Activated CD8-positive, alpha-beta T cell treated with anti-CD3 and anti-CD28 coated beads for 36 hours (primary cell): ENCODE measurements at places on chromosomes 1 and 21. TPM values are rescaled to one million over a fixed set of nuclear protein-coding genes. Genes with fewer than 3 reads are reported as not detected.

DNA sequence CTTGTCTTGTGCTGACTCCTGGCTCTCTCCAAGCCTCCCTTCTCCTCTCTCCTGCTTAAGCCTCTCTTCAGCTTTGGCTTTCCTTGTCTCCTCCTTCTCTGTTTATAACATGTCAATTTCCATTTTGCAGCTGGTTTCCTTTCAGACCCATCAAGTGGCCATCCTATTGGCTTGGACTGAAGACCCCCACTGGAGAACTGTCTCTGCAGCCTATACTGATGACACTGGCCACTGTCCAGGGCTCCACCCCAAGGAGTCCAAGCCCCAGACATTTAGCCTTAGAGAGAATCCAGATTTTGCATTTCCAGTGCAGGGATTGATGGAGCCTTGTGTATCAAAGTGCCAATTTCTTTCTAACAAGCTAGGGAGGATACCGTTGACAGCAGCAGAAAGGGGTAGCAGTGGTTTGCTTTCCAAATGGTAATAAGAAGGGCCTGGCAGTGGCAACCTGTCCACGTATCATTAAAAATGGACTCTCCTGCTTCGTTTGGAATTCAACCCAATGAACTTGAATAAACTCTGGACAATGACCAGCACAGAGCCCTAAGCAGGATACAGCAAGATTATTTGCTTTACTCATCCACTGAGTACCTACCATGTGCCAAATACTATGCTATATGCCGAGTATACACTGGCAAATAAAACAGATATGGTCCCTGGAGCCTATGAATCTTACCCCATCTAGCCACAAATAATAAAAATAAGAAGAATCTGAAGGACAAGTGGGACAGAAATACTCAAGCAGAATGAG is 6.5 kb downstream of the OVAAL start:
- DNase-seq = no peak

DNA sequence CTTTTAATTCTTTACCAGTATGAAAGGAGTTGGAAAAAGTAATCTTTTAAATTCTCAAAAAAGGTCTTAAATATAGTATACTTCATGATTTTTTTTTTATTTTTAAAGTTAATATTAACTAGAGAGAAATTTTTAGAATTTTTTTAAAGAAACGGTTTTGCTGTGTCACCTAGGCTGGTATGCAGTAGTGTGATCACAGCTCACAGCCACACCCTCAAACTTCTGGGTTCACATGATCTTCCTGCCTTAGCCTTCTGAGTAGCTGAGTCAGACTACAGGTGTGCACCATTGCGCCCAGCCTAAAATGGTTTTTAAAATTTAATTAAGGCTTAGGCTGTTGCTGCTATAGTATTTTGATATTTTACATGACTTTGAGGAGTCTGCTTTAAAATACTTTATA is 52.4 kb downstream of the TLCD4 start:
- DNase-seq = no peak

- DNase-seq = no peak
These were observed 3.9 kb upstream of the AIRE start for GRCh38 chr21:44281801-44282200.

DNA sequence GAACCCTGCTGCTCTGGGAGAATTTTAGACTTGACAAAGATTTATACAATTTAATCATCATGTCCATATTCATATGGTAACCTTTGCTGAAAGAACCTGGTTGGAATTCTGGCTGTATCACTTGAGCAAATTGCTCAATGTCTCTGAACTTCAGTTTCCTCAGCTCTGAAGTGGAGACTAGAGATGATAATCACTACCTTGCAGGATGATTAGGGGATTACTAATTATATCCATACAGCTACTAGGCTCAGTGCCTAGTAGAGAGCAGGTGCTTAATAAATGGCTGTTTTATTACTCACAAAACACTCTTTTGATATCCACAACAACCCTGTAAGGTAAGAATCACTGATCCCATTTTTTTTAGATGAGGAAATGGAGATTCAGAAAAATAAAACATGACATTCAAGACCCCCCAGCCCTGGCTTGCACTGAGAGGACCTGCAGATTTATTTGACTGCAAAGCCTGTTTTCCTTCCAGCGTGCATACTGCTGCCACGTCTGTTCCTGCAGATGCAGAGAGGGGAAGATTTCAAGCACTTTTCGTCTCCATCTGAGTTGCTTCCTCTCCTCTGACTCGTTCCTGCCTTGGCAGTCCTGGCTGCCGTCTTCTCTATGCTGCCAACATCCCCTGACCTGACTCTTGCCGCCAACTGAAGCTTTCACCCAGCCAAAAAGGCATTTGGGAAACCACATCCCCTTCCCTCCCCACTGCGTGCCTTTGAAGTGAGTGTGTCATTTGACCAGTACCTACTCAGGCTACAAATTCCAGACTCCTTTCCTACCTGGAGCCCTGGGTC is 203.0 kb downstream of the PLPP3 start:
- DNase-seq = no peak

Gene MTARC1
- total RNA-seq = not detected

Gene IL24
- total RNA-seq = 0.54 TPM
